ENCODE measurements at places on chromosomes 13 and 19.

GRCh38 chr19:38658462-38659306, 11.2 kb downstream of the ACTN4 start:
- DNase-seq = peak; percentile 100

- no peak for DNase-seq
These were observed 119.5 kb downstream of the FLT1 start for GRCh38 chr13:28375250-28375930.

- no peak for DNase-seq
These were observed 97.5 kb downstream of the INSR start for GRCh38 chr19:7196763-7197118.

GRCh38 chr13:113474179-113474578, 16.3 kb downstream of the DCUN1D2 start:
- DNase-seq = peak; percentile 43

DNA sequence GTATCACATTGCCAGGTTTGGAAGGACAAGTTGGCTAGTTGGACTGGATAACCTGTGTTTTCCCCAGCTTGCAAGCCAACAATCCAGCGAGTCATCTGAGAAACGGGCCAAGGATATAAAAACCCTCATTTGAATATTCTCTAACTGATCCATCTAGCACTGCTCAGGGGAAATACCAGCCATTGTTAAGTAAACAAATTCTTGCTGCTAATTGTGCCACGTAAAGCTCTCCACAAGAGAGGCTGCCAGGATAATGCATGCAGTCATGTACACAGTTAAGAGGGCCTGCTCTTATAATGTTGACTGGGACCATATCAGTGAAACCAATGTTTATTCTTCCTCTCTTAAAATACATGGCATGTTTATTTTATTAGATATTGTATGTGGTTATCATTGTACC, 663.2 kb upstream of the SGCG start:
- DNase-seq = no peak

DNA sequence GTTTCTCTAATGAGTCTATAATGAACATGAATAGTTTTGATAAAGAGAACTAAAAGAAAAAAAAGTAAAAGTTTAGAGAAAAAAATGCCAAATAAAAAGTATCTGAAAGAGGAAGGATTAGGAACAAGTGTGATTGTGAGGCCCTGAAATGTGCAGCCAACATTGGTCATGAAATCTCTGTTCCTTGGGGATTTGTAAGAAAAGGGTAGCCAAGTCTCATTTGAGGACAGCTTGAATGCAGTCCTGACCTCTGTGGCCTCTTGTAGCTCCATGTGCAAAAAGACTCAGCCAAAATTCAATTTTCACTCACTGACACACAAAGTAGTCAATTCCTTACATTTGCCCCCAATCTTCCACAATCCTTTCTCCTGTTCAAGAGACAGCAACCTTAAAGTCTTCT, 167.9 kb downstream of the KLF12 start:
- DNase-seq = no peak

GRCh38 chr13:103068836-103069235, 2.6 kb upstream of the SLC10A2 start:
- DNase-seq = no peak

- DNase-seq = peak; percentile 15
These were observed 550 bp upstream of the DLL3 start for GRCh38 chr19:39497996-39498797.

- no peak for DNase-seq
These were observed 779.4 kb upstream of the SLITRK1 start for GRCh38 chr13:84661718-84662117.

DNA sequence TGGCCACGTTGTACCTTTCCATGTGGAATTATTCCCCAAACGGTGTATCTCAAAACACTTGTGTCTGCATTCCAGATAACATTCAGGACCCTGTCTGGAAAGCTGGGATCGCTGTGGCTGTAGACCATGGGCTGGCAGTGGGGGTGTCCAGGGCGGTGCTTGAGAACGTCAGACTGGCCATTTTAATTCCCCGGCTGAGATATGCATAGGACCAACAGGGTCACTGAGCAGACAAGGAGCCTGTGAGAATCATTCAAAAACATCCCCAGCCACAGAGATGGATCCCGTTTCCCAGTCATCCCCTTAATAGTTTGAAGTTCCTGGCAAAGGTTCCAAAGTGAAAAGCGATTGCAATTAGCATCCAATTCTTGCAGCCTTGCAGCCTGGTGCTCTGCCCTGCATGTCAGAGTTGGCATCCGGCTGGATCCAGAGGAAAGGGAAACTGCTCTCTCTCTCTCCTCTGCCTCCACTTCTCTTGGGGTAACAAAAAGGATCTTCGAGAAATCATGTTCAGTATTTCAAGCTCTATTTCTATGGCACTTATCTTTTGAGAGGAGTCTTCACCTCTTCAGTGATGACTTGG, 41.6 kb downstream of the IFT88 start:
- no peak for DNase-seq

- peak; percentile 32 for DNase-seq
These were observed 103.3 kb downstream of the SPRY2 start for GRCh38 chr13:80237646-80238045.

- DNase-seq = no peak
These were observed 152.5 kb downstream of the RNF17 start for GRCh38 chr13:24916464-24916863.

DNA sequence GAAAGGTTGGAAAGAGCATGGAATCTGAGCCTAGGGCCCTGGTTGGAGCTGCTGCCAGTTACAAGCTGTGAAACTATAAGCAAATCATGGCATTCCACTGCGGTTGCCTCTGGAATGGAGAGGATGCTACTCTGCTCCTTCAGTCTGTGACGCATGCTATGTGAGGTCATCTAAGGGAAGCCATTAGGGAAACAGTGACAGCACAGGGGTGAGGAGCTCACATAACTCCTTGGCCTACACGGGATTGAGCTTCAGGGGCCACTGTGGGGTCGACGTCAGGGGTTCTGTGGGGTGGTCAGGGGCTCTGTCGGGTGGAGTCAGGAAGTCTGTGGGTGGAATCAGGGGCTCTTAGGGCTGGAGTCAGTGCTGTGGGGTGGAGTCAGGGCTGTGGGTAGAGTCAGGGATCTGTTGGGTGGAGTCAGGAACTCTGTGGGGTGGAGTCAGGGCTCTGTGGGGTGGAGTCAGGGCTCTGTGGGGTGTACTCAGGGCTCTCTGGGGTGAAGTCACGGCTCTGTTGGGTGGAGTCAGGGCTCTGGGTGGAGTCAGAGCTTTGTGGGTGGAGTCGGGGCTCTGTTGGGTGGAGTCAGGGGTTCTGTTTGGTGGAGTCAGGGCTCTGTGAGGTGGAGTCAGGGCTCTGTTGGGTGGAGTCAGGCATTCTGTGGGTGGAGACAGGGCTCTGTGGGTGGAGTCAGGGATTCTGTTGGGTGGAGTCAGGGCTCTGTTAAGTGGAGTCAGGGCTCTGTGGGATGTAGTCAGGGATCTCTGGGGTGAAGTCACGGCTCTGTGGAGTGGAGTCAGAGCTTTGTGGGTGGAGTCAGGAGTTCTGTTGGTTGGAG, 35.8 kb upstream of the MEDAG start:
- DNase-seq = peak; percentile 100

DNA sequence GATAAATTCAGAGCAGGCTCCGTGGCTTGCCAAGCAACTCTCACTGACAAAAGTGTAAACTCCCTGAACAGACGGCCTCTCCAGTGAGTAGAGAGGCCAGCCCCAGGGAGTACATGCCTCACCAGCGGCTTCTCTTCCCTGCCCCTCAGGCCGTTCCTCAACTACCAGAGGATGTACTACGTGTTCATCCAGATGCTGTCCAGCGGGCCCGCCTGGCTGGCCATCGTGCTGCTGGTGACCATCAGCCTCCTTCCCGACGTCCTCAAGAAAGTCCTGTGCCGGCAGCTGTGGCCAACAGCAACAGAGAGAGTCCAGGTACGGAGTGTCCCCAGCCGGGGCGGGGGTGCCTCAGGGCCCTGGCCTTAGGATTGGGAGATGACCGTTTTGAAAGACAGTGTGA, 93.4 kb upstream of the MCF2L start:
- no peak for DNase-seq

DNA sequence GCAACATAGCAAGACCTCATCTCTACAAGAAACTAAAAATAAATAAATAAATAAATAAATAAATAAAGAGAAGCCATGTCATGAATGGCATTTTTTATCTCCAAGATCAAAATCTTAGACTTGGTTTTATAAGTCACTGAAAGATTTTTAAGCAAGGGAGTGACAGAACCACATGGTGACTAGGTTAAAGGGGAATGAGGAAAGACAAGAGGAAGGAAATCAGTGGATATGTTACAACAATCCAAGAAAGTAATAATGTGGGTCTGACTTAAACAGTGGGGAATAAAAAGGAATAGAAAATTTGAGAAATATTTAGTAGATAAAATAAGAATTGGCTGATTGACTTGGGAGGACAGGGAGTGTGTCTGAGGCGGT, 18.8 kb upstream of the MED4 start:
- DNase-seq = no peak

GRCh38 chr13:32225481-32225931, 89.7 kb downstream of the ZAR1L start:
- peak; percentile 82 for DNase-seq

GRCh38 chr13:23456437-23457210, 23.1 kb upstream of the SACS start:
- DNase-seq = no peak

DNA sequence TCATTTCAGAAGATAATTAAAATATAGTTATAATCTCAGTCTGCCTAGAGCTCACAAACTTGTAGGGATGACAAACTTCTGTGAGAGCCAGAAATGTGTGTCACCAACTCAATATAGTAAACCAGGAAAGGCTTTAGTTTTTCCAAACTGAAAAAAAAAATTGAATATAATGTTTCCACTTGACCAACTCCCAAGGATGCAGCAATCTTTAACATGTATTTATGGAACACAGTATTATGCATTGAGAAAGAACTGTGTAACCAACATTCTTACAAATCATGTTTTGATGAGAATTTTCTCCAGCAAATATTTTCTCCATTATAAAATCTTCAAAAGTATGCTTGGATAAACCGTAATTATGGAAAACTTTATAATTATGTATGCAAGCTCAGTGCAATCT, 50.1 kb upstream of the KLF12 start:
- DNase-seq = no peak

DNA sequence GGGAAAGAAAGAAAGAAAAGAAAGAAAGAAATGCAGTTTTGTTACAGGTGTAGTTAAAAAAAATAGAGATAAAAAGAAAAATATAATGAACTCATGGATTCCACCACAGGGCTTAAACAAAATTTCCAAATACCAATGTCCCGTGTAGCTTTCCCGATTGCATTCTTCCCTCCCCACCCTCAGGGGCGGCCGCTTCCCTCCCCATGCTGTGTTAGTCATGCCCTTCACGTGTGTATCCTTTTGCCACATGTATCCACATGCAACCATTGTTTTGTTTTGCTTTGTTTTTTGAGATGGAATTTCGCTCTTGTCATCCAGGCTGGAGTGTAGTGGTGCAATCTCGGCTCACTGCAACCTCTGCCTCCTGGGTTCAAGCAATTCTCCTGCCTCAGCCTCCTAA, 3.6 kb upstream of the KMT5C start:
- peak; percentile 28 for DNase-seq

DNA sequence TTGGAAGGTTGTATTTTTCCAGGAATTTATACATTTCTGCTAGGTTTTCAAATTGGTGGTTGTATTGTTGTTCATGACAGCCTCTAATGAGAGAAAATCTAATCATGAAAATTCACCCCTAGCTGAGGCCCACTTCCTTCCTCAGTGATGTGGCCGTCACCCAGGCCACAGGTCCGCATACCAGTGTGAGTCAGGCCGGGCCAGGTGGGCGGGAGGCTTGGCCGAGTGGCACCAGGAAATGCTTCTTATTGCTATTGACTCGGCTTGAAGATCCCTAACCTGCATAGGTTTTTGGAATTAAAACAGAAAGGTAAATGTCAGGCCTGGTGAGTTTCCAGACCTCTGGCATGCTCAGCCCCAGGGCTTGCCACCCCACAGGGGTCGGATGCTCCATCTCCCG, 88.7 kb downstream of the SCGB2B2 start:
- no peak for DNase-seq

DNA sequence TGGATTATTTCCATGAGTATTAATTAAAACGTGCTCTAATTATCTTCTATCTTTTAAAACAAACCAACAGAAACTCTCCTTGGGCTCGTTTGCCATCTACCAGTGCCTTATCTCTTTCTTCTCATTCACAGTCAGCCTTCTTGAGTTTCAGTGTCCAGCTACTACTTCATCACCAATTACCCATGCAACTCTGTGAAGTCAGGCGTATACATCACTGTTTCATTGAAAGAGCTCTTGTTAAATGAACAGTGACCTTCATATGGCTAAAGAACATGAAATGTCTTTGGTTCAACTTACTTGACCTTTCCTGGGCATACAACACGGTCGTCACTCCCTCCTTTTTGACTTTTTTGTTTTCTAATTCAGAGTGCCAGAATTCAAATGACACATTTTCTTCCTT, 5.2 kb upstream of the IFT88 start:
- no peak for DNase-seq

DNA sequence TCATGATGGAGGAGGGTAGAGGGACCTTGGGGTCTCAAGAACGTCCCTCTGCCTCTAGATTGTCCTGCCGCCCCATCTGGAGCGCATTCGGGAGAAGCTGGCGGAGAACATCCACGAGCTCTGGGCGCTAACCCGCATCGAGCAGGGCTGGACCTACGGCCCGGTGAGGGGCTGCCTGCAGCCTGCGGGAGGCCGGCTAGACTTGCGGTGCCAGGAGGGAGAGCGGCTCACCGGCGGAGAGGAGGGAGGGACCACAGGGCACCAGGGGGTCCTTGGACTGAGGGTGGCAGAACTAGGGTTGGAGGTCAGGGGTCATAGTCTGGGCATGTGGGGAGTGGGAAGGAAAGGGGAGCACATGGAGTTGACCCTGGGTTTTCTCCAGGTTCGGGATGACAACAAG, 29.9 kb downstream of the RYR1 start:
- no peak for DNase-seq

- DNase-seq = no peak
These were observed 32.2 kb upstream of the TM9SF2 start for GRCh38 chr13:99469041-99469440.

- no peak for DNase-seq
These were observed 37.9 kb downstream of the OR10H4 start for GRCh38 chr19:15986701-15987100.

GRCh38 chr19:12834566-12834943, at the start of gene RTBDN:
TSS of gene RTBDN (minus strand) at chr19:12834579. CDS start at chr19:12829979, 4,600 bp downstream.
- no peak for DNase-seq

GRCh38 chr13:44679597-44679996, 103.5 kb upstream of the TSC22D1 start:
- peak; percentile 21 for DNase-seq

GRCh38 chr13:91768746-91769145, 370.3 kb downstream of the GPC5 start:
- no peak for DNase-seq

DNA sequence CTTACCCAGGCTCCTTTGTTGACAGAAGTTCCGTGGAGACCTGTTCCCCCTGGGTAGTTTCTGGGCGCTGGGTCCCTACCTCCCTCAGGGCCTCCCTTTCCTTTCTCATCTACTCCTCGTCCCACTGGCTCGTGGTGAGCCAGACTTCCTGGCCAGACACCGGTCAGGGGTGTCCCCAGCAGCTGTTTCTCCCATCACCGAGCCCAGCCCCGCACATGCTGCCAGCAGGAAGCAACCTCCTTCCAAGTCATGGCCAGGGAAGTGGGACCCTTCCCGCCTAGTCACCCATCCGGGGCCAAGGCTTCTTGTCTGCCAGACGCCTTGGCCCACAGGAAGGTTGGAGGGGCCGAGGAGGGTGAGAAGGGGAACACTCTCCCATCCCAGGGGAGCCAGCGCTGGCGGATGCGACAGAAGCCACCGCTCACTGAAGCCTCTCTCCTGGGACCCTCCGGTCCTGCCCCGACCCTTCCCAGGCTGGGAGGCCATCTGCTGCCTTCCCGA, 5.7 kb downstream of the PAK4 start:
- DNase-seq = no peak

GRCh38 chr13:50678464-50679162, 164.9 kb downstream of the DLEU7 start:
- peak; percentile 98 for DNase-seq
